ENCODE measurements at places on chromosomes 16 and 17.

DNA sequence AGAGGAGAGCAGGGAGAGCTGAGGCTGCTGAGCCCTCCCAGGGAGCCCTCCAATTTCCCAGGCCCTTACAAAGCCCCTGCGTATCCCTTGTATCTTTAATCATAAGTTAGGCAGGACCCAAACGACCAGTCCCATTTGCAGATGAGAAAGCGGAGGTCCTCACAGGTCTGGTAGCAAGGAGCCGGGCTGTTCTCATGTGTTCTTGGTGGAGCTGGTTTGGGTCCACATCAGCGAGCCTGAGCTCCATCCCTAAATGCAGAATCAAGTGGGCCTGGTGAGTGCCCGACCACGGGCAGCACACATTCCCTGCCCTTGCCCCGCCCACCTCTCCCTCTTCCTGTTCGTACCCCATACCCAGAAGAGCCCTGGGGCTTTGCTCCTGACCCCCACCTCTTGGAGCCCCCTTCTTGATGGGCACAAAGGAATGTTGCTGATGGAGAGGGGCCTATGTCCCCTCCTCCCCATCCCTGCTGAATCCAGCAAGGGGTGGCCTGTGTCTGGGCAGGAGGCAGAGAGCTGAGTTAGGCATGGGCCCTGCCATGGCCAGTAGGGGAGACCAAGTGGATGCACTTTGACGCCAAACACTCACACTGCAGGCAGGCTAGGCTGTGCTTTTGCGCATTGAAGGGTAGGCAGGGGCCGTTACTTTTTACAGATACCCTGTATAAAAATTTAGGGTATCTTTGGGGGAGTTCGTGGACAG lies 18.3 kb upstream of the ADCY7 start:
- DNase-seq, result no peak

DNA sequence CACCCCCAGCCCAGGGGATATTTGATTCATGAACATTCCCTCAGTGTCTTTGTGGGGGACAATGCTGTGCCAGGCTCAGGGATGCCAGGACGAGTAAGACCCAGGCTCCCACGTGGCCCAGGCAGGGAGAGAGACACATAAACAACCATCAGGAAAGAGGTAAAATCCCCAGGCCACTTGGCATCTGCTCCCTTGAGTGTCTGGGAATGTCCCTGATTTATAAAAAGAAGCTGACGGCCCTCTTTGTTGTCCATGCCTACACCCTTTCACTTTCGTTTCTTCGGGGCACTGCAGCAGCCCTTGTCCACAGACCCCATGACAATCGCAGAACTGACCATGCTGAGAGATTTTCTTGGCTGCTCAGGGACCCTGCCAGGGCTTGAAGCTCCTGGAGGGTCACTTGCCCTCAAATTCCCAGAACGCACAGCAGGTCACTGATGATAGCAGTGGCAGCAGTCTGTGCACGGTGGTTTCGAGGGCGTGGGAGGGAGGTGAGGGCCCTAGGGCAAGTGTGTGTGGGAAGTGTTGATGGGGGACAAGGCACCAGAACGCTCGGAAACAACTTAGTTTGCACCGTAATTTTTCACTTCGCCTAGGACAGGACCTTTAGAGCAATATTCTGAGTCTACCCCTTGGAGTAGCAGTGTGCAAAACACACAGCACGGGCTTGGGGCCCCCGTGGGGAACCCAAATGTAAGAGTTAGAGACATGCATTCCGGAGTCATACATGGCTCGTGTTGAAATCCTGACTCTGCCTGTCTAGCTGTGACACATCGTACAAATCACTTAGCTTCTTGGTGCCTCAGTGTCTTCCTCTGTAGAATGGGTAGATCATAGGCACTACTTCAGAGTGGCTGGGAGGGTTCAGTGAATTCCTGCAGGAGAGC lies 4.7 kb downstream of the NOD2 start:
- no peak for DNase-seq

- DNase-seq, result peak; percentile 68
Observed at GRCh38 chr16:57694725-57695679, at the start of gene DRC7. TSS of gene DRC7 (plus strand) at chr16:57694806. CDS start at chr16:57697950, 3,144 bp downstream.

DNA sequence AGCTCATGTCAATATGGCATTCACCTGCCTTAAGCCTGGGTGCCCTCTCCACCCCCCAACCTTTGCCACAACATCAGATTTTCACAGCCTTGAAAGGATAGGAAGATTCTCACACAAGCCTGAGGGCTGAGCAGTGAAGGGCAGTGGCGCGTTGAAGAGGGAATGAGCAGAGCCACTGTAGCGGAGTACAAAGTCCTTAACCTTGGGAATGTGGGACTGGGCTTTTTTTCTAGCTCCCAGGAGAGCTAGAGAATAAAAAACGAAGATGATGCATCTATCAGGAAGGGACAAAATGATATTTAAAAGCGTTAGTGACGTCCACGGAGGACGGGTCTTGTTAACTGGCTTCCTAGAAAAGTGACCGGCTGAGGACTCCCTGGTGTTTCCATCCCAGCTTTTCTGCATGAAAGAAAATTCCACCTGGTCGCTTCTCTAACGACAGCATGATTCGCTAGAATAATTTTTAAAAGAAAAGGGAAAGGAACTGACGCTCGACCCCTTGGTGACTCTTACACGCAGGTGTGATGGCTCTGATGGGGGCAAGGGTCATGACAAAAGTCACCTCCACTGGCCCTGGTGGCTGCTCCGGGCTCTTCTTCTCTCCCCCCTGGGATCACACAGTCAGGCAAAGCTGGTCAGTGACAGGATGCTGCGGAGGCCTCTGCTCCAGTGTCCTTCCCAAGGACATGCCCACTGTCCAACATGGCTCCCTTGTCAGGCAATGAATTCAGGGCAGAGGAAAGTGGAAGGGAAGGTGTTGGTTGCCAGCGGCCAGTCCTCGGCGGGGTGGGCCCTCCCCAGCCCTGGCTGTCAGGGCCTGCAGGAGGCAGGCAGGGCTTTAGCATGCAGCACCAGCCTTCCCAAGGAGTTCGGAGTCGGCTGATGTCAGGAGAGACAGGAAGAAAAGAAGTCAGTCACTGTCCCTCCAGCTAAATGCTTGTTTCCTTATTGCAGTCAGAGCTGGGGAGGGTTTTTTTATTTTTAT lies 58.4 kb upstream of the IRX3 start:
- no peak for DNase-seq

DNA sequence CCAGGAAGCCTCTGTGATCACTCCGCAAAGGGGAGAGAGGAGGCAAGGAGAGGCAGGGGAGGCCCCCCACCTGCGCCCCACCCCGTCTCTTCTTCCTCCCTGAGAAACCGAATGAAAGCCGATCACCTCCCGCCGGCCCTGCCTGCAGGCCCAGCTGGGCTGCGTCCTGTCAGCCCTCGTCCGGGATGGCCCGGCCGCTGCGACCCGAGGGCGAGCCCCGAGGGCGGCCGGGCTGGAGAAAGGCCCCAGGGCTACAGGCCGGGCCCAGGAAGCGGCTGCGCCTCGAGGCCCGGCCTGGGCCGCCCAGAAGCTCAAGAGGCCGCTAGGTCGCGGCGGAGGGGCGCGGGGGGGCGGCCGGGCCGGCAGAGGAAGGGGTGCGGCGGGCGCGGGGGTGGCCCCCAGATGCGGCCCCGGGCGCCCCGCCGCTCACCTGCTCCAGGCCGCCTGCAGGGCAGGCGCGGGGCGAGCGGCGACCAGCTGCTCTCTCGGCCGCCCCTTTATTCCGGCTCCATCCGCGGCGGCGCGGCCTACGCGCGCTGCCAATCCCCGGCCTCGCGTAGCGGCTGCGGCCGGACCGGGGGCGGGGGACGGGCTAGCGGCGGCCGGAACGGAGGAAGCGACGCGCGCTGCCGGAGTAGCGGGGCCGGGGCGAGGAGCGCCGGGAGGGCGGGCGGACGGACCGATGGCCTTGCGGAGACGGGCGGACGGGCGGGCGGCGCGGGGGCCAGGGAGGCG lies at the start of gene ZNF319:
ZNF319 (minus strand) TSS at position 702 of the 735 bp plus-strand sequence. CDS start 2,407 bp downstream, outside the sequence.
- no peak for DNase-seq

GRCh38 chr16:77881355-77882030 lies 93.1 kb downstream of the VAT1L start:
- no peak for DNase-seq

GRCh38 chr16:70694868-70695218 lies 9.0 kb upstream of the MTSS2 start:
- no peak for DNase-seq

- DNase-seq, result no peak
Observed at GRCh38 chr17:22203208-22203715, 510.9 kb downstream of the KCNJ18 start.

DNA sequence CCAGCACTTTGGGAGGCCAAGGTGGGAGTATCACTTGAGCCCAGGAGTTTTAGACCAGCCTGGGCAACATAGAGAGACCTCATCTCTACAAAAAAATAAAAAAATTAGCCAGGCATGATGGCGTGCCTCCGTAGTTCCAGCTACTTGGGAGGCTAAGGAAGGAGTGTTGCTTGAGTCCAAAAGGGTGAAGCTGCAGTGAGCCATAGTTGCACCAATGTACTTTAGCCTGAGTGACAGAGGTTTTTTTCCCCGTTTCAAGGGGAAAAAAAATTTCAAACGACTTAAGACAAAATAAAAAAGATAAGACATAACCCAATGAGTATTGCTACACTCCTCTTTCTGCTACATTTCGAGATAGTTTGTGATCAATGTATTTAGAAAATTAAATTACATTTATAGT lies 6.8 kb downstream of the DHX8 start:
- no peak for DNase-seq

DNA sequence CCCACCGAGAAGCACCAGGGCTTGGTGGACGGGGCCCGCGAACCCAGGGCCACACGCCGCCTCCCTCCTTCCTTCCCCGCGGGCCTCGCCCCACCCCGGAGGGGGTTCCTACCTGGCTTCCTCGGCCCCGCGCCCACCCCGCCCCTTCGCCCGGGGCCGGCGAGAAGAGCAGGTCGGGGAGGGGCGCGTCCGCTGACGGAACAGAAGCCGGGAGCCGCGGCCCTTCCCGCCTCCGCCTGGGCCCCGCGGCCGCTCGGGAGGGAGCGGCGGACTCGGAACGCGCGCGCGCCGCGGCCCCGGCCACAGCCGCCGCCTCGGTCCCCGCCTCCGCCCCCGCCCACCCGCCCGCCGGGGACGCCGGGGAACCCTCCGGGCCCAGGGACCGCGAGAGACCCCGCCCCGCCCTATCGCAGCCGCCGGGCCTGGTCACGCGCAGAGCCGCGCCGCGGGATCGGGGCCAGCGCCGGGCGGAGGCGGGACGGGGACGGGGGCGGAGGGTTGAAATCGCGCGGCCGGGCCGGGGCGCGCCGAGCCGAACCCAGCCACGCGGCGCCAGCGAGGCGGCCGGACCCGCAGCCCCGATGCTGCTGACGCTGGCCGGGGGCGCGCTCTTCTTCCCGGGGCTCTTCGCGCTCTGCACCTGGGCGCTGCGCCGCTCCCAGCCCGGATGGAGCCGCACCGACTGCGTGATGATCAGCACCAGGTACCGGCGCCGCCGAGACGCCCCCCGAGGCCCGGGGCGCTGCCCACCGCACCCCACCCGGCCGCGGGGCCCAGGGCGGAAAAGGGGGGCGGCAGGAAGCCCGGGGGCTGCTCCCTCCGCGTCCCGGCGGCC lies at the start of gene TLCD3A:
TLCD3A (plus strand) TSS at position 530 of the 835 bp plus-strand sequence; CDS start at position 582, 52 bp downstream.
- DNase-seq, result peak; percentile 69

GRCh38 chr16:12405089-12405488 lies 398.6 kb downstream of the CPPED1 start:
- no peak for DNase-seq

GRCh38 chr17:39138431-39139160 lies 12.8 kb downstream of the PLXDC1 start:
- no peak for DNase-seq

GRCh38 chr16:2478279-2478678 lies 3.4 kb downstream of the TBC1D24 start:
- no peak for DNase-seq

- DNase-seq, result no peak
Observed at GRCh38 chr16:6642271-6642670, 690.4 kb upstream of the RBFOX1 start.

DNA sequence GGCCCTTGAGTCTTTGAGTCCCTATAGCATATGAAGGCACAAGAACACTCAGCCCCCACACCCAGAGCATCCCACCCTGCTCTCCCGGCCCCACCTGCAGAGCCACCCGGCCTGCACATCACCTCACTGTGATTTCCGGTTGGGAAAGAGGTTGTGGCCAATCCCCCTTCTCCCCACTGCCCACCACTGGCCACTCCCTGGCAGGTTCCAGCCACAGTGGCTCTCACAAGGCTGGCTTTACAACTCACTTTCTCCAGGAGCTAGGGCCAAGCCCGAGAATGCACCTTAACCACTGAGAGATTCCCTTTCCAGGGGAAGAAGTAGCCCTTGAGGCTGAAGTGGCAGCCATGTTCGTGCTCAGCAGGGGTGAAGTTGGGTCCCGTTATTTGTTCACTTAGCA lies 123.9 kb downstream of the C16orf78 start:
- no peak for DNase-seq

- peak; percentile 71 for DNase-seq
Observed at GRCh38 chr17:6506679-6507231, 49.6 kb downstream of the PITPNM3 start.

DNA sequence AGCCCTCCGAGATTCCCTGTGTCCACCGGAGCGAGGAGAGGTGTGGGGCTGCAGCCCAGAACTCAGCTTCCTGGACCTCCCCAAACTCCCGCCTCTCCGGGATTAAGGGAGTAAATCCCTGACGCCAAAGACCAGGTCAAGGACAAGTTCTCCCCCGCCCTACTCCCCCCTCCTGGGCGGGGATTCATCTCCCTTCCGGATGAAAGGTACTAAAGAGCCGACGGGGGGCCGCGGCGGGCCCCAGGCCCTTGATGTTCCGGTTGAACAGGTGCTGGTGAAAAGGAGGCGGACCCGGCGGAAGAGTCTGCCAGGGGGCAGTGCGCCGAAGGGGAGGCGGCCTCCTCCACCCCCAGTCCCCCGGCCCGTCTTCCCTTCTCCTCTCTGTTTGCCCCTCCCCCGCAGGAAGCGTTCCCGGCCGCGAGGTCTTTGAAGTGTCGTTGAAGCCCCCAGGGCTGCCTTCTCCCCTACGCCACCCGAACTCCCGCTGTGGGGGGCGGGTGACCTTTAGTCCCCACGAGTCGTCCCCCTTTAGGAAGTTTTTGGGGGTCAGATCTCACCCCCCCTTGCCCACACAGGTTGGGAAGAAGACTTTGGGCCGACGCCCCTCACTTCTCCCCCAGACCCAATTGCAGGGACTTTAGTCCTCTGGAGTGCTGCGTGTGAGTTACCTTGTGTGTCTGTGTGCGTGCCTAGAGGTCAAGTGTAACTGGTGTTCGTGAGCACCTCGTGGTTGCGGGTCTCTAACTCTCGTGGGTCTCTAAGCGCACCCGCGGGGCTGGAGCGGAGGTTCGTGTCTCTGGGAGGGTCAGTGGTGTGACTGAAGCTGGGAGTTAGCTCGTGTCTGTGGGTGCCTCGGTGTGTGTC lies 1.1 kb upstream of the MLLT6 start:
- no peak for DNase-seq

- no peak for DNase-seq
Observed at GRCh38 chr17:37211136-37211535, 164.6 kb upstream of the C17orf78 start.

GRCh38 chr17:9872852-9873251 lies 32.2 kb downstream of the RCVRN start:
- DNase-seq, result no peak
